ENCODE measurements at places on chromosomes 5 and 9.

GRCh38 chr9:94919376-94920098 is 193.0 kb downstream of the AOPEP start:
- DNase-seq: no peak

GRCh38 chr5:120254385-120254784 is 209.7 kb upstream of the PRR16 start:
- no peak for DNase-seq

- peak; percentile 42 for DNase-seq
Observed at GRCh38 chr9:6715755-6716643, 41.8 kb upstream of the KDM4C start.

DNA sequence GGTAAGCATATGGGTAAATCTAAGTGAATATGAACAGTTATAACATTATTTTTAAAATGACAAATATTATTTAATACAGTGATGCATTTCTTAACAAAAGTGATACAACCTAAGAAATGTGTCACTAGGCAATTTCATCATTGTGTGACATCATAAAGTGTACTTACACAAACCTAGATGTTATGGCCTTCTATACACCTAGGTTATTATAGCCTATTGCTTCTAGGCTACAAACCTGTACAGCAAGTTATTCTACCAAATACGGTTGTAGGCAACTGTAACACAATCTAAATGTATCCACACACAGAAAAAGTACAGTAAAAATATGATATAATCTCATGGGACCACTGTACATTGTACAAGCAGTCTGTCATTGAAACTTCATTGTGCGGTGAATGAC is 48.3 kb downstream of the STRBP start:
- DNase-seq: no peak

DNA sequence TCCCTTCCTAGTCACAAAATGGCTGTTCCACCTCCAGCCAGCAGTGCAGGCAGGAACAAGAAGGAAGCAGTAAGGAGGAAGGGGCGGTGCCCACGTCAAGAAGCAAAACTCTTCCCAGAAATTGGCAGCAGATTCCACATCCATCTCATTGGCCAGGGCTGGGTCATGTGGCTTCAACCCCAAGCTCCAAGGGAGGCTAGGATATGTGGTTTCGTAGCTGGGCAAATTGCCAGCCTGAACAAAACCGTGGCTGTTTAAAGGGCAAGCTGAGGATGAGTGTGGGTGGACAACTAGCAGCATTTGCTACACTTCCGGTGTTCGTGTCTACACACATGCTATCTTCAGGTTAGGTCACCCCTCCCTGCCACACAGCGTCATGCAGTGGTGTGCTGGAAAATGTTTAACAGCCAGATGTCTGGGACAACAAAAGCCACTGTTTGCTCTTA is 92.1 kb upstream of the MAP1B start:
- peak; percentile 42 for DNase-seq

GRCh38 chr9:100281066-100281465 is 71.7 kb downstream of the TEX10 start:
- no peak for DNase-seq

- DNase-seq: peak; percentile 9
Observed at GRCh38 chr5:6733411-6734242, 20.4 kb downstream of the TENT4A start.

DNA sequence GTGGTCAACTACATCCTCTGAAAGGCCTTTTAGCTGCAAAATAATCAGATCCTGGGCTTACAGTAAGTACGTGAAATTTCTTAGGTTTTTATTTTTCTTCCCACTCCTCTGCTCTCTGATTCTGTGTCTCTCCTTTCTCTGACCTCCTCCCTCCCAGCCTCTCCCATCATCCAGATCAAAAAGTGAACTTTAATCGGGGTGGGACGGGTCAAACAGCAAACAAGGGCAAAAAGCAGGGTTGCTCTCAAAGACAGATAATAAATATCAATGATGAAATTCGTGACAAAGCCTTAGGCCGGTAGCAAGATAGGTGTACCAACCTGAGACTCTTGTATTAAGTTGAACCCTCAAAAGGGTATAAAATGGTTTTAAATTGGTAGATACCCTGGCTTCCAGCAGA is 76.1 kb downstream of the RANBP17 start:
- DNase-seq: no peak

- peak; percentile 87 for DNase-seq
Observed at GRCh38 chr5:172380987-172381643, 73.2 kb downstream of the SH3PXD2B start.

DNA sequence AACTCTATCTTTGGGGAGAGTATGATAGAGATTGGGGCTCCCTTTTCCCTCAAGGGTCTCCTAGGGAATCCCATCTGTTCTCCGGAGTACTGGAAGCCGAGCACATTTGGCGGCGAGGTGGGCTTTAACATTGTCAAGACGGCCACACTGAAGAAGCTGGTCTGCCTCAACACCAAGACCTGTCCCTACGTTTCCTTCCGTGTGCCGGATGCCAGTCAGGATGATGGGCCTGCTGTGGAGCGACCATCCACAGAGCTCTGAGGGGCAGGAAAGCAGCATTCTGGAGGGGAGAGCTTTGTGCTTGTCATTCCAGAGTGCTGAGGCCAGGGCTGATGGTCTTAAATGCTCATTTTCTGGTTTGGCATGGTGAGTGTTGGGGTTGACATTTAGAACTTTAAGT is 21.5 kb downstream of the PTGS1 start:
- no peak for DNase-seq

DNA sequence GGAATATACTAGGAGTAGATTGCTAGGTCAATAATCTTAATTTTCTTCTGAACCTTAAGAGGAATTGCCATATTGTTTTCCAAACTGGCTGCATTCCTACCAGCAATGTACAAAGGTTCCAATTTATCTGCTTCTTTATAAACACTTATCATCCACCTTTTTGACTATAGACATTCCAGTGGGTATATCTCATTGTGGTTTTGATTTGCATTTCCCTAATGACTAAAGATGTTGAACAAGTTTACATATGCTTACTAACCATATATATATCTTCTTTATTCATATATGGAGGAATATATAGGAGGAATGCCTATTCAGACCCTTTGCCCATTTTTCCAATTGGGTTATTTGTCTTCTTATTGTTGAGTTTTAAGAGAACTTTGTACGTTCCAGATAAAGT is 7.6 kb downstream of the DNAJC18 start:
- DNase-seq: no peak

DNA sequence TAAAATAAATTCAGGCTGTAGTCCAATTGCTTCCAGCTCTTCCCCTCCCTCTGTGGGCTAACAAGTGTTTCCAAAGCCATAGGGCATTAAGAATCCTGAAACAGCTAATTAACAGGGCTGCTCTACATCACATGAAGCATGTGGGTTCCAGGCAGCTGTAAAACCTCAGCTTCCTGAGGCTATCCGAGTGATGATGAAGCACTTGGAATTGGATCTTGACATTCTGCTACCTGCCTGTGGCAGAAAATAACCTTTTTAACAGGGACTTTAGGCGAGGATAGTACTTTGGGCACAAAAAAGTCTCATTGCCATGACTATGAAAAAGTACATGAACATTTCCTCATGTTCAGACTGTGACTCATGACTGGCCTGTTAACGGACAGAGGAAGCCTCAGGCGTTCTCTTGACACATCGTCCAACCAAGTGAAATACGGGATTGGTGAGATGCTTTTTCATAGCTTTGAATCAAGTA is 107.2 kb downstream of the PDE4D start:
- no peak for DNase-seq

GRCh38 chr5:81188962-81189361 is 44.2 kb upstream of the CKMT2 start:
- no peak for DNase-seq

DNA sequence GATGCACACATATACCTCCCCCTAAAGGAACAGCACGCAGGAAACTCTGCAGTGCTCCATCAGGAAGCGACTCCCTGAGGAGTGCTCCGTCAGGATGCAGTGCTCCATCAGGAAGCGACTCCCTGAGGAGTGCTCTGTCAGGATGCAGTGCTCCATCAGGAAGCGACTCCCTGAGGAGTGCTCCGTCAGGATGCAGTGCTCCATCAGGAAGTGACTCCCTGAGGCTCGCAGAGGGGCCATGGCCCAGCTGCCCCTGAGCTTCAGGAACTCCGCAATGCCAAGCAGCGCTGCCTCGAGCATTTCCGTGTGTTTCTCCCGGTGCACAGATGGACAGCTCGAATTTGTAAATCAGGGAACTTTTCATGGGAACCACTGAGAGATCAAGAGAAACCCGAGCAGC is 88.1 kb downstream of the PAX5 start:
- no peak for DNase-seq

DNA sequence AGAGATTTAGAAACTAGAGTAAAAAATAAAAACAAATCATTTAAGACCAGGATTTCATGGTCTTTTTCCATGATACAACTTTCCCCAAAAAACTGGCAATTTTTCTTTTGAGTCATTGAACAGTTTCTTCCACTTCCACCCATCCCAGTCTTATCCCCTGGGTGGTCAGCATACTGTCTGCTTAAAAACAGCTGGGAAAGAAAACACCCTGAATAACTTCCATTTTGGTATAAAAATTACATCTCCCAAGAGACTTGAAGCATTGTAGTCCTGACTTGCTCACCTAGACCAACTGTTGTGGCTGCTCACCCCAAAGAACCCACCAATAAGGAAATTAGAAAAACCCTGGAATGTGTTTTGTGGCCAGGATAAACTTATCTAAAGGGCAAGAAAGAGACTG is 731.3 kb downstream of the NR2F1-AS1 start:
- no peak for DNase-seq

GRCh38 chr5:36377192-36377591 is 75.5 kb upstream of the RANBP3L start:
- no peak for DNase-seq

GRCh38 chr5:24642022-24642421 is 2.8 kb downstream of the CDH10 start:
- DNase-seq: no peak

DNA sequence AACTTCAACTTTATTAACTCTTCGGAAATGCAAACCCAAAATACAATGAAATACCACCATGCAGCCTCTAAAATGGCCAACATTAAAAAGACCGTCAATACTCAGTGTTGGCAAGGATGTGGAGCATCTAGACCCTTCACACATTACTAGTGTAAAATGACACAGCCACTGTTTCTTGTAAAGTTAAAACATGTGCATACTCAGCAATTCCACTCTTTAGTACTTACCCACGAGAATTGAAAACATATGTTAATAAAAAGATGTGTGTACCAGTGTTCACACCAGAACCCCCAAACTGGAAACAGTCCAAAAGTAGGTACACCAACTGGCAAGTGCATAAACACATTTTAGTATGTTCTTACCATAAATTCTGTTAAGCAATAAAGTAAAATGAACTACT is 294.7 kb downstream of the PLK2 start:
- no peak for DNase-seq

GRCh38 chr5:58013542-58014258 is 446.2 kb downstream of the PLK2 start:
- no peak for DNase-seq

GRCh38 chr5:149616727-149617285 is 35.5 kb downstream of the ARHGEF37 start:
- no peak for DNase-seq

GRCh38 chr9:122143876-122144405 is 15.6 kb downstream of the NDUFA8 start:
- no peak for DNase-seq

DNA sequence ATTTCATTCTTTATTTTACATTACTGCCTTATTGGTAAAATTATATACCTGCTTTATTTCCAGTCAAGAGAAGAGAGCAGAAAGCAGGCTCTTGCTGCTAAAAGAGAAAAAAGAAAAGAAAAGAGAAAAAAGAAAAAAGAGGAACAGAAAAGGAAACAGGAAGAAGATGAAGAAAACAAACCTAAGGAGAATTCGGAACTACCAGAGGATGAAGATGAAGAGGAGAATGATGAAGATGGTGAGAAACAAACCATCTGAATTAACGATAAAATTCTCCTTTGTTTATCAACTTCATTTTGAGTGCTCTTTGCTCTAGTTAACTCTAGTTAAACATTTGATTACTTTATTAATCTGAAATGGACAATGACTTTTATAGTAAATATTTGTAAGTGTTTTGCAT is 23.5 kb upstream of the EIF4EBP3 start:
- DNase-seq: no peak

- DNase-seq: no peak
Observed at GRCh38 chr9:107462691-107463090, 26.9 kb downstream of the KLF4 start.

GRCh38 chr9:37428345-37428744 is 5.8 kb downstream of the GRHPR start:
- DNase-seq: no peak
